ENCODE measurements at places on chromosomes 1 and 21.

DNA sequence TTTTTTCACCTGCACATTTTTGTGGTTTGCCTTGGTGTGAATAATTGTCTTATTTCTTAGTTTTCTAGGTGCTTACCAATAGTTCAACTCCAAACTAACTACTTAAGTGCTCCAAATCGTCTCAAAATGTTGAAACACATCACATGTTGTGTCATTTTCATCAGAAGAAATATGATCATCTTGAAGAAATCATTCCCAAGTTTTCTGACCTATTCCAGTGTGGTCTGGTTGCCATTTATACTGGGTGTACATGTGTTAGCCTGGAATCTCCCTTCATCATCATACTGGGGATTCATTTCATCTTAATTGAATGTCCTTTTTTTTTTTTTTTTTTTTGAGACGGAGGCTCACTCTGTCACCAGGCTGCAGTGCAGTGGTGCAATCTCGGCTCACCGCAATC lies 67.0 kb downstream of the EIF2B3 start:
- no peak for DNase-seq

DNA sequence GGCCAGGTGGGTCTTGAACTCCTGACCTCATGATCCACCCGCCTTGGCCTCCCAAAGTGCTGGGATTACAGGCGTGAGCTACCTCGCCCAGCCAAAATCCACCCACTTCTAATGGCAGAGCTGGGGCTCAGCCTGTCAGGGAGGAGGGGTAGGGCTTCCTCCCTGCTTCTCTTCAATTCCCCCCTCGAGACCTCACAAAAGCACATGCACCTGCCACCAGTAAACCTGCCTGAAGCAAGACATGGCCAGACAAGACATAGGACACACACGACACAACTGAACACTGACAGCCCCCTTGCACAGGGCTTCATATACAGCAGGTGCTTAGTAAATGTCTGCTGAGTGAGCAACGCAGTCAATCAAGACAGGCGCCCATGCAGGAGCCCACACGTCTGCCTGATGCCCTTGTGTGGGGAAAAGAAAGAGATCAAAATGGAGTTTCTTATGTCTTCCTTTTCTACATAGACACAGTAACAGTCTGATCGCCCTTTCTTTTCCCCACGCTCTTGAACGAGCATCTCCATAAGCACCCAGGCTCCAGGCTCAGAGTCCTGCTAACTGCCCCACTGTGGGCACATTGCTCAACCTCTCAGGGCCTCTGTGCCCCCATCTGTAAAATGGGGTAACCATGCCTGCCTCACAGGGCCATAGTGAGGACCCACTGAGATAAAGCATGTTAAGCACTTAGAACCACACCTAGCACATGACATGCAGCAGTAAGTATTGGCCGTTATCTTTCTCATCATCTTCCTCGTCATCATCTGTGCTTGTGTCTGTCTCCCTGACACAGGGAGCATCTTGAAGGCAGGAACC lies 8.8 kb downstream of the SDC3 start:
- no peak for DNase-seq

- no peak for DNase-seq
Observed at GRCh38 chr1:19210772-19211549, 895 bp upstream of the UBR4 start.

- DNase-seq, result no peak
Observed at GRCh38 chr1:116721451-116722007, 32.7 kb upstream of the CD2 start.

- DNase-seq, result no peak
Observed at GRCh38 chr1:66613187-66613586, 79.2 kb downstream of the SGIP1 start.

- no peak for DNase-seq
Observed at GRCh38 chr1:186187601-186188000, 187.5 kb downstream of the TPR start.

DNA sequence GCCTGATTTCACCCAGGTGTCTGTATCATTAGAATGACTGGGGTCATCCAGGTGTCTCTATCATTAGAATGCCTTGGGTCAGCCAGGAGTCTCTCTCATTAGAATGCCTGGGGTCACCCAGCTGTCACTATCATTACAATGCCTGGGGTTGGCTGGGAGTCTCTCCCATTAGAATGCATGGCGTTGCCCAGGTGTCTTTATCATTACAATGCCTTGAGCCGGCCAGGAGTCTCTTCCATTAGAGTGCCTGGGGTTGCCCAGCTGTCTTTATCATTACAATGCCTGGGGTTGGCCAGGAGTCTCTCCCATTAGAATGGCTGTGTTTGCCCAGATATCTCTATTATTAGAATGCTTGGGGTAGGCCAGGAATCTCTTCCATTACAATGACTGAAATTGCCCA lies 61.6 kb downstream of the RNF187 start:
- no peak for DNase-seq

DNA sequence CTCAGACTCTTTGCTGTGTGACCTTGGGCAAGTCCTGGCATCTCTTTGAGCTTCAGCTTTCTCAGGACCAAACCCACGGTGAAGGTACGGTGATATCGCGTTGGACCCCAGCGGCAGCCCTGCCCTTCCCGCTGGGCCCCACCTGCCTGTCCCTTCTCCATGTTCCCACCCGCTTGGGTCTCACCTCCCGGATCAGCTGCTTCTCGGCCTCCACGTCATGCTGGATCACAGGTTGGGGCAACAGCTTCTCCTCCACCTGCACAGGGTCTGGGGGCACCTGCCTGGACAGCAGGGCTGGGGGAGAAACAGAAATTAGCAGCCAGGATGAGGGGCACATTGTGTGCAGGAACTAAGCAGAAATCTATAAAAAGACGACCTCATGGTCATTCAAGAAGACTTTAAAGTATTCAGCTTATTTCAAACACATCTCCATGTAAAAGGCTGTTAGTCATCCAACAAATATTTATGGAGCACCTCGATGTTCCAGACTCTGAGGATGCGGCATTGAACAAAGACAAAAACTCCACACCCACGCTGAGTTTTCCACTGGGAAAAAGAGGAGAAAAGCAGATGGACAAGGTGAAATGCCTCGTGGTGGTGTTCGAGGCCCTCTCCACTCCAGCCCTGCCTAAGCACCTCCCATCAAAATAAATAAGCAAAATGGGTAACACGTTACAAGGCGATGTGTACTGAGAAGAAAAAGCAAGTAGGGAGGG lies 19.5 kb downstream of the KIF17 start:
- DNase-seq, result no peak

- no peak for DNase-seq
Observed at GRCh38 chr1:47213230-47213963, 18.6 kb downstream of the TAL1 start.

- DNase-seq, result no peak
Observed at GRCh38 chr1:180609643-180610555, 21.9 kb upstream of the XPR1 start.

- no peak for DNase-seq
Observed at GRCh38 chr1:41101076-41101475, 79.6 kb upstream of the SLFNL1 start.

GRCh38 chr1:24720152-24720551 lies 25.1 kb upstream of the CLIC4 start:
- no peak for DNase-seq

DNA sequence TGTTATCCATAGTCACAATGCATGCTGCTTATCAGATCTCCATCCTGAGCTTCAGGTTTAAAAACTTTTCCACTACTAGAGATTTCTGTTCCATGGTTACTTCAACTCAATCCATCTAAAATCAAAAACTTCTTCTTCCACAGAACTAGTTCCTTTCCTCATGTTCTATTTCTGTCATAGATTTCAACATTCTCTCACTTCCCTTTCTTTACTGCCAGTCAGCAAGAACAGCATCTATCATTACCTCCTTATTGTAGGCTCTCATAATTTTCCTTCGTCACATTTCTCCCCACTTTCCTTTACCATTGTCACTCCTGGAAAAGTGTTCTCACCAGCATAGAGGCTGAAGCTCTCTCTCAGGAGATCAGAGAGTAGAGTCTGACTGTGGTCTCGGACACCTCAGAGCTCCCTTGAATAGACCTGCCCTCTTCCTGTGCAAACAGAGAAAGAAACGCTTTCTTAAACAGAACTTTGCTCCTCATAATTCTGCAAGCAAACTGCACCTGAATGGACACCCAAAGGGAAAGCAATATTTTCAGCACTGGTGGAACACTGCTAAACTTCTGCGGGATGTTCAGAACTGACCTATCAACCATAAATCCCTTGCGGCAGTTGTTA lies 48.7 kb upstream of the KIRREL1 start:
- DNase-seq, result no peak

DNA sequence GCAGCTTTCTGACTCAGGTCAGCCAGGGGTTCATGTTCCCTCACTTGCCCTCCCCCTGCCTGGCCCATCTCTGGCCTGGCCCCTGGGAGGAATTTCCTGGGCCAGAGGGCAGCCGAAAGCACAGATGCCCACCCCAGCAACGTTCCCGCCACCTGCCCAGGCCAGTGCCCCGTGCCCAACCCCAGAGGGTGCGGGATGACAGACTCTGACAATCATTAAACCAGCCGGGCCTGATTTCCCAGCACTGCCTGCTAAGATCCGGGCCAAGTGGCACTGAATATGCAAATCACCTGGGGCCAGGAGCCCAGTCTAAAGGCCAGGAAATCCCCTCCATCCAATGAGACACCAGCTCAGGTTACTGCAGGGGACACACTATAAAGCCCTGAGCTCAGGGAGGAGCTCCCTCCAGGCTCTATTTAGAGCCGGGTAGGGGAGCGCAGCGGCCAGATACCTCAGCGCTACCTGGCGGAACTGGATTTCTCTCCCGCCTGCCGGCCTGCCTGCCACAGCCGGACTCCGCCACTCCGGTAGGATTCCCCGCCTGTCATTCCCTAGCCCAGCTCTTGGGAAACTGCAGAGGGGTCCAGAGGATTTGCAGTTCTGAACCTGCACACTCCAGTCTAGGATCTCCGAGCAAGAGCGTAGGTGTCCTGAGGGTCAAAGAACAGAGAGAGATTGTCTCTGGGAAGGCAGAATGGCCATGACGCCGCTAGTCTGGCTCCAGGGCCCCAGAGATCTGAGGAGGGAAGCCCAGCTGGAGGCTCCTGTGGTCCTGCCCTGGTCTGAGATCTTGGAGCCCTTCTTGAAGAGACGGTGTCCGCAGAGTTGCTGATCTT lies at the start of gene ELF3:
ELF3 (plus strand) TSS at position 408 of the 836 bp plus-strand sequence. CDS start 550 bp downstream, outside the sequence.
- no peak for DNase-seq

- no peak for DNase-seq
Observed at GRCh38 chr1:206048582-206048981, 4.4 kb upstream of the RHEX start.

- DNase-seq, result no peak
Observed at GRCh38 chr1:201313086-201313485, 29.8 kb downstream of the PKP1 start.

DNA sequence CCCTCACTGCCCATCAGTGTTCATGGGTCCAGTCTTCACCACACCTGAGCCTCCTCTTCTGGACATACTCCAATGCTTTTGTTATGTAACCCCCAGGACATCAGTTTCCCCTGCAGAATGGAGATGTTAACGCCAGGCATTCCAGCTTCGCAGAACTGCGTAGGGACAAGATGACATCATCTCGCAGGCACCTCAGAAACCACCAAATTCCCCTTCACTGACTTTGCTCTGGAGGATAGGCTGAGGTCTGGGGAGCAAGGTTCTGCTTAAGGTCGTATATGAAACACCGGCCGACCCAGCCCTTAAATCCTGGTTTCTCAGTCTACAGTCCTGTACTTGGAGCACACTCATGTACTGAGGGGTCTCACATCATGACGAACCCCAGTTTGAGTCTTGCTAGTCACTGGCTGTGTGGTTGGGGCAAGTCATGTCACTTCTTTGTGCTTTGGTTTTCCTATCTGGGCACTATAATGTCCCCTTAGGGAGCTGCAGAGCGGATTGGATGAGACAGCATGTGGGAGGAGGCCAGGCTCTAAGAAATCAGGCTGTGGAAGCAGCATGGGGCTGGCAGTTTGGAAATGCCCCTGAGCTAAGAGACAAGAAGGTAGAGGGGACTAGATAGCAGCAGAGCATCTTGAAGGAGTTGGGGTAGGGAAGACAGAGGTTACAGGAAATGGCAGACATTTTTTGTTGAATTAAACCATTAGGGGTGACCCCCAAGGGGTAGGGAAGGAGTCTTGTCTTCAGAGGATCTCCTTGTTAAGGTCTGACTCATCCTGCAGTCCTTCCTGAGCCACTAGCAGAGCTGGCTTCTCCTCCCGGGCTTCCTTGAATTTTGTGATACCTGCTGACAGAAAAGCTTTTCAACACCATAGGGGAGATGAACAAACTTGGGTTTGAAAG lies 138.3 kb downstream of the FOXD2 start:
- DNase-seq, result no peak

DNA sequence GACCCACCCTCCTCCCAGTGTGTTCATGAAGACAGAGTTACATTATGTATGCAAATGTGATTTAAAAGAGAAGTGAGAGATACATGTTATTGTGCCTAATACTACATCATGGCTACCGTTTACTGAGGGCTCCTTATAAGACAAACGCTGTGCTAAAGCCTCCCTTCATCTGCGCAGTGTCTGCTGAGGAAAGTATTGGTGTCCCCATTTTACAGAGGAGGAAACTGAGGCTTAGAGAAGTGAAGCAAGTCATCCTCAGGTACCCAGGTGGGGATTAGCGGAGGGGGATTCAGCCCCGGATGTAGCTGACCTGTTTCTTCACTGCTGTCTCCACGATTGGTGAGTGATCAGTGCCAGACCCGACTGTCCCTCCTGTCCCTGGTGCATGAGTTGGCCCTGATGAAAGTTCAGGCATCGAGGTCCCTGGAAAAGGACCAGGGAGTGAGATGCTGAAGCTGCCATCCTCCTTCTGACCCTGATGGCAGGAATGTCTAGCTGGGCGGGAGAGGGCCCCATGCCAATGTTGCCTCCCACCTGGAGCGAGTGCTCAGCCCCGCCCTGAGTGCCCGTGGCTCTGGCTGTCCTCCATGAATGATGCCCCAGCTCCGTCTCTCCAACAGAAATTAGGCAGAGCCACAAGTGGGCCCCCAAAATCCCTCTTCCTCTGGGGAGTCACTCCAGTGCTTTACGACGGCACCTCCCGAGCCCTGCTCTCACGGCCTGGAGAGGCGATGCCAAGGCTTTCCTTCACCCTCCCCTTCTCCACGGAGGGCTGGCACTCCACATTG lies 204.7 kb downstream of the KAZN start:
- DNase-seq, result no peak

DNA sequence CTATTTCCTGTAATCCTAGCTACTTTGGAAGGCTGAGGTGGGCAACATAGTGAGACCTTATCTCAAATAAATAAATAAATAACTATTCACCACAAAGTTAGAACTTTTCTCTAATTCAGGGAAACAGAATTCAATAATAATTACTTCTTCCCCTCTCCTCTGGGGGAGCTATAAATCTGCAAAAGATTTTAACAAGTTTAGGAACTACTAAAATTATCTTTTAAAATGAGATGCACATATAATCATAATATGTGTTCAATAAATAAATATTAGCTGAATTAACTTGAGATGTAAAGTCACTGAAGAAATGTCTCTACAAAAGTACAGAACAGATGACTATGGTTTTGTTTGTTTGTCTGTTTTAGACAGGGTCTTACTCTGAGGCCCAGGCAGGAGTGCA lies 14.1 kb downstream of the WDR47 start:
- DNase-seq, result no peak

GRCh38 chr1:213987422-213987926 lies 299 bp upstream of the PROX1 start:
- peak; percentile 45 for DNase-seq
